ENCODE measurements at places on chromosomes 4 and X. TPM values are rescaled to one million over a fixed set of nuclear protein-coding genes. Genes with fewer than 3 reads are reported as not detected.

DNA sequence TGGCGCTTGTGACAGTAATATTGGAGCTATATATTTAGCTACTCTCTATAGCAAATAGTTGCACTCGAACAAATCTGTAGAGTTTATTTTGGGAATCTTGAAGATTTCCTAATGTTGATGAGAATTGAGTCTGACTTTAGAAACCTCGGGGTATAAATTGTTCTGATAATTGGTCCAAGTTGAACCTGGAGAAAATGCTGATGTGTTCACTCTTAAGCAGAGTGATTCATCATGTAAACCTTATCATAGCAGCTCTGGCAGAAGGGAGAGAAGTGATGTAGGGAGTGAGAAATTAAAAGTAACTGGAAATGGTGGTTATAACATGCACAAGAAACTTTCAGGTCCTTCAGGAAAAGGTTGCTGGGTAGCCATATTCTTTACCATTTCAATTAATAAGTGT is 16.4 kb upstream of the SLC4A4 start:
- DNase-seq, result no peak

GRCh38 chr4:26871611-26872010 is 11.0 kb downstream of the STIM2 start:
- no peak for DNase-seq

DNA sequence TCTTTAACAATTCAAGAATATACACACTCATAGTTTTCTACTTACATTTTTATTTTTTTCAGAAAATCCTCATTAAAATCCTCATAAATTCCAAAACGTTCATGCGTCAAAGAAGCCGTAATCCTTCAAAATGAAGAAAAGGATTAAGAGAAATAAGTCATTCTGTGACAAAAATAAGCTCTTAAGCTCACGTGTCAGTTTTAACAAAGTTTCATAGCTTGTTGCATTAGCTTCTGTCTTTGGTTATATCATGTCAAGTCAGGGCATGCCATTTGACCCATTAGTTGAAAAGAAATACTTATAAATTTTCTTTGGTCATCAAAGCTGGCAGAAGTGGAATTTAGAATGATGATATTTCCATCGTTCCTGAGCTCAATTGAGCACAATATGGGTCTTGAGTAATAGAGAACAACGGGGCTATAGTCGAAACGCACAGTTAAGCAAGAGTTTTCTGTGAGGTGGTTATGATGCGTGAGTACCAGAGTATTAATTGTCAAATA is 185.2 kb upstream of the CTSO start:
- no peak for DNase-seq

- DNase-seq, result no peak
These were observed 138.4 kb upstream of the ETNPPL start for GRCh38 chr4:108901291-108901690.

DNA sequence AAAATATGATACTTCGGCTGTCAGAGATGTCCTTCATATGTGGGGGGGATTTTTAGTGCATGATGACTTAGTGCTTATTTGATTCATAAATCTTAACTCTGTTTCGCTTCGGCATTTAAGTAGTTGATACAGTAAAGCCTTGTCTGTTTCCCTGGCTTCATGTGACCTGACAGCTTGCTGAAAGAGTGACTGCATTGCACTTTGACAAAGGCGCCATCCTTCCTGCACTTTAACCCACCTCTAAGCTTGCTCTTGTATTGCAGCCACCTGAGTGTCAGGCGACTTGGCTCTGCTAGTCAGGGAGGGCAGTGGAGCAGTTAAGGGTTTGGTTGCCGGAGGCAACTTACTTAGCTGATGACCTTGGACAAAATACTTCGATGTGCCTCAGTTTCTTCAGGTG is 65.5 kb downstream of the PTTG2 start:
- no peak for DNase-seq

GRCh38 chr4:54898656-54899340 is 226.6 kb downstream of the KDR start:
- no peak for DNase-seq

DNA sequence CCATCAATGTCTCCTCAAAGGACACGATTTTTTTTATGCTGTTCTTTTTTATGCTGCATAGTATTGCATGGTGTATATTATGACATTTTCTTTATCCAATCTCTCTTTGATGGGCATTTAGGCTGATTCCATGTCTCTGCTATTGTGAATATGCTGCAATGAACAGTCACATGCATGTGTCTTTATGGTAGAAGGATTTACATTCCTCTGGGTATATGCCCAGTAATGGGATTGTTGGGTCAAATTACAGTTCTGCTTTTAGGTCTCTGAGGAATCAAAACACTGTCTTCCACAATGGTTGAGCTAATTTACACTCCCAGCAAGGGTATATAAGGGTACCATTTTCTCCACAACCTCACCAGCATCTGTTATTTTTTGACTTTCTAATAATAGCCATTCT is 113.9 kb downstream of the GRIA3 start:
- no peak for DNase-seq

DNA sequence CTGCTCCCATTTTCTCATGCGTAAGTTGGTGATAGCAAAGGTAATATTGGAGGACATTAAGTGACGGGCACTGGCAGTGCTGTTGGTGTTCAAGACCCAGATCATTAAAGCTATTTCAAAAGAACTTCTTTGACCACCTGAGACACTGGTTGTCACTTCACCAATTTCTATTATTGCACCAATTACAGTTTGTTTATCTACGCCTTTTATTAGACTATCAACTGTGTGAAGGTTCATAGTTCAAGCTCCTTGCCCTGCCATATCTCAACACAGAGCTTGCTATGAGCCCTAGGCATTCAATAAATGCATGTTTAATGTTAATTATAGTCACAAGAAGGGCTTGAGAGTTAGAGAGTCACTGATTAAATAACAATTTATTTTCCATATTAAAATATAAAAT is 778.7 kb upstream of the HS3ST1 start:
- no peak for DNase-seq

DNA sequence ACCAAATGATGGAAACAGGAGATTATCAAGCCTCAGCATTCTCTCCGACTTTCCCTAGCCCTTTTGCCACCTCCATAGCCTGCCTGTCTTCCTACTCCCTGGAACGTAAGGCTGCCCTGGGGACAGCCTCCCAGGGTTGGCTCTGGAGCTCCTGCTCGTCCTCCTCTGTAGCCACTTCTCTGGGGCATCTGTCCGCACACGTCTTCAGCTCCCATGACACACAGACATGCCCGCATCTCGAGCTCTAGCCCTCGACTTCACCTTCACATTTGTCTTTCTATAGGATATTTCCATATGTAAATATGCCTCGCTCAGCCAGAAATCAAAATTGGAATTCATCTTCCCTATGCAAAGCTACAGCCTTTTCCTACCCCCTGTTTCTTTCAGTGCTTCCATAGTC is 67.7 kb downstream of the TSC22D3 start:
- no peak for DNase-seq

DNA sequence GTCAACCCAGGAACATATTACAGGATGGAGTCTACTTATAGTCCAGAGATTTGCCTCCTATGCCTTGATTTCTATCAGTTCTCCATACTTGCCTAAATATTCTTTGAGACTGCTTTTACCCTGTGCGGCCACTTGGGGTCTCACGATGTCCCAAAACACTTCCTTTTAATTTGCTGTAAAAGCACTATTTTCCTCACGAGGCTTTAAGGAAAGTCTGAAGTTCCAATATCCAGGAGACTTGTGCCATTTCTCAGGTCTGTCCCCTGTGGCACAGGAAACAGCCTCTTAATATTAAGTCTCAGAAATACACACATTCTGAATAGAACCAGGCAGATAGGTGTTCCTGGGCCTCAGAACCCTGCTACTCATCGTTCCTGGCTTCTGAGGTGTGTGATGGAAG is 142.9 kb downstream of the TMEM164 start:
- DNase-seq, result no peak

DNA sequence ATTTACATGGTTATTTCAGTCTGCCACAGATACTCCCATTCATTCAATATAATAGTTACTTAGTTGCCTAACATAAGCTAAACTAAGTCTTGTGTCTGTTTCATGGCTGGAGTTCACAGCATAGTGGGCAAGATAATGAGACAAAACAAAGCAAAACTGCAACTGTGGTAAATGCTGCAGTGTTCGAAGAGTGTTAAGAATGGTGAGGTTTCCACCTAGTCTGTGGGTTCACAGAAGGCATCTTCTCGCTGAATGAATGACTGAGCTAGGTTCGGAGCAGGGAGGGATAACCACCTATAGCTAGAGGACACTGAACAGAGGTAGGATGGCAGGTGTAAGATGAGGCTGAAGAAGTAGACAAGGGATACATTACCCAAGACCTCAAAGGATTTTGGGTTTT is 171.0 kb downstream of the FBXW7 start:
- no peak for DNase-seq

- peak; percentile 49 for DNase-seq
These were observed 120.8 kb upstream of the PJA1 start for GRCh38 chrX:69285881-69286564.

- DNase-seq, result no peak
These were observed 116.1 kb downstream of the CNKSR2 start for GRCh38 chrX:21490341-21490740.

DNA sequence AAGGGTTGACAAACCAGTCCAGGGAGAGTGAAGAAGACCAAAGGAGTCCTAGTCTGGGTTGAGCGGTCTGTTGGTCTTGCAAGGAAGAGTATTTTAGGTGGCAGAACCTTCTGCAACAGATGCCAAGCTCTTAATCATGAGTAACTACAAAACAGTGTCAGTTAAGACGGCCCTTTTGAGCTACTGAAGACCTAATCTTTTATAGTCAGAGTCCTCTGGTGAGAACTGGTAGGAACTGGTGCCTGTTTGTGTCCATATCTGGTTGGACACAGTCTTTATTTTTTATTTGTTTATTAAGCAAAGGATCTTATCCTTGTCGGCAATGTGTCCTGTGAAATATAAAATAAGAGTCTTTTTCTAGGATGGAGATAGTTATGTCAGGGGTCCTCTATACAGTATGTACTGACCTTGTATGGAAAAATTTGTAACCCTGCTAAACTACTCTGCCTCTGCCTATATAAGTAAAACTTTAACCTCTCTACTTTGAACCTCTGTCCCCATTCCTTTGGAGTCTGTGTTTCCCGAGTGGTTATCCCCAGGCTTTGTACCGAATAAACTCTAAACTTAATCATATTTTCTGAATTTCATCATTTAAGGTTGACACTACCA is 47.1 kb downstream of the FAM13A start:
- DNase-seq, result no peak

- DNase-seq, result no peak
These were observed 157.6 kb downstream of the ATRX start for GRCh38 chrX:77628294-77629025.

- no peak for DNase-seq
These were observed 176.2 kb downstream of the RAPGEF2 start for GRCh38 chr4:159279084-159279483.

GRCh38 chr4:148044912-148045352 is 313.0 kb downstream of the ARHGAP10 start:
- DNase-seq, result no peak

DNA sequence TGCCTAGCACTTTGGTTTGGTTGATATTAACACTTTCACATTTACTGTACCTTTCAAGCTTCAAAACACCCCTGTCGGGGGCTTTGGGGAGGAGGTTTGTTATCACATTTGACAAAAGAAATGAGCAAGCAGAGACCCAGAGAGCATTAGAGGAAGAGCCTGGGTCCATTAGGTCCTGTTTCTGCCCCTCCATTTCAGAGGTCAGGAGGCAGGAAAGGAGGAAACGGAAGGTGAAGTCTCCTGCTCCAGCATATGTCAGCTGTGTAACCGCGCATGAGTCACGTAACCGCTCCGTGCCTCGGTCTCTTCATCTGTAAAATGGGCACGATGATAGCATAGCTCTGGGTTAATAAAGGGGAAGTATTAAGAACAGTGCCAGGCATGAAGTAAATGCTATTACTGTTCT is 201.9 kb upstream of the BCOR start:
- no peak for DNase-seq

DNA sequence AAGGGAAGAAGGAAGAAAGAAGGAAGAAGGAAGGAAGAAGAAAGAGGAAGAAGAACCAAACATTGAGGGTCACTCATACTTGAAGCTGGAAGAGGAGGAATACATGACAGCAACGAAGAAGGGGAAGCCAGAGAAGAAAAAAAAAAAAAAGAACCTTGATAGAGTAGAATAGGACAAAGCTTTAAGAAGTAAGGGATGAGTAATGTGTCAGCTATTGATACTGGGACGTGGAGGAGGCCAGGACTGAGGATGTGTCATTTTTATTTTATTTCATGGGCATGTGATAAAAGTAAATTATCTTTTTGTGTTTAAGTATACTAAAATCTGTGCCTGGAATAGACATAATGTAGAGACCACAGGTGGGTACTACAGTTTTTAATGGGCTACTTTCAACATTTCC is 6.4 kb downstream of the EDA2R start:
- DNase-seq, result no peak

DNA sequence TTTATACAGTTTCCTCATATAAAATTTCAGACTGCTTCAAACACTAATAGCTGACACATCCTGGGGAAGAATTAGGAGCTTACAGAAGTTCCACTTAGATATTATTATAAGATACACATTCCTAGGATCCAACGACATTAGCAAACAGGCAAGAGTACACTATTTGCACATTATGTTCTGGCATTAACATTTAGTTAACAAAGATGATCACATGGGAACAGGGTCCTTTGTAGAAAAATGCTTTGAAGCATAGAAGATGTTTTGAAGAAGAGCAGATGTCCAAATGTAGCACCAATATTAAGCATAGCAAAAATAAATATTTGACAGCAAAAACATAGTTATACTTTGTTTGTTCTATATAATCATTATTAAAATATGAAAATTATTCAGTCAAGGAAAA is 52.1 kb downstream of the BTC start:
- DNase-seq, result no peak

DNA sequence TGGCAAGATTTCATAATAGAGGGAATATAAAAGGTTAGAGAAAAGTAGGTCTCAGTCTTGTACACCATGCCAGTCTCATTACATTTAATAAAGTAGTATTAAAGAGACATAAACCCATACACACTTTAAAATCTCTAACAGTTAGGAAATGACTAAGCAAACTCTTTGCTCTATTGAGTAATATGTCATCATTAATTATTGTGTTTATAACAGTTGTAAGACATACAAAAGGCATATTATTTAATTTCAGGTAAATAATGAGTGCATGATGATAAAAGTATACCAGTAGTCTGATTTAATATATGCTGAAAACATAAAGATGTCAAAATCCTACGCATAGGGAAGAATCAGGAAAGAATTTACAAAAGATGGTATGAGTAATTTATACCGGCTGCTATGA is 31.0 kb upstream of the FGG start:
- DNase-seq, result no peak

GRCh38 chrX:108412783-108413182 is 25.4 kb downstream of the COL4A6 start:
- no peak for DNase-seq

- no peak for DNase-seq
These were observed 127.4 kb downstream of the SH3RF1 start for GRCh38 chr4:169143335-169143734.

- no peak for DNase-seq
These were observed 27.1 kb upstream of the SLC25A6 start for GRCh38 chrX:1418901-1419544.

GRCh38 chrX:143435916-143436315 is 81.4 kb downstream of the SPANXN3 start:
- no peak for DNase-seq

CT83 gene
- polyA plus RNA-seq, result not detected

ELF4 gene
- 13.7 TPM for polyA plus RNA-seq

PPEF2 gene
- not detected for polyA plus RNA-seq

GBA3 gene
- 0.04 TPM for polyA plus RNA-seq

TSPAN7 gene
- 72.0 TPM for polyA plus RNA-seq

TMEM150C gene
- 10.4 TPM for polyA plus RNA-seq

PABPC5 gene
- 3.3 TPM for polyA plus RNA-seq

BEX1 gene
- 5.7 TPM for polyA plus RNA-seq
